Stimulated activated CD8-positive, alpha-beta memory T cell treated with anti-CD3 and anti-CD28 coated beads, Interleukin-12 subunit alpha, Interleukin-12 subunit beta, amount 100 ng/mL, for 1 hour (primary cell): ENCODE measurements at places on chromosomes 4 and X.

DNA sequence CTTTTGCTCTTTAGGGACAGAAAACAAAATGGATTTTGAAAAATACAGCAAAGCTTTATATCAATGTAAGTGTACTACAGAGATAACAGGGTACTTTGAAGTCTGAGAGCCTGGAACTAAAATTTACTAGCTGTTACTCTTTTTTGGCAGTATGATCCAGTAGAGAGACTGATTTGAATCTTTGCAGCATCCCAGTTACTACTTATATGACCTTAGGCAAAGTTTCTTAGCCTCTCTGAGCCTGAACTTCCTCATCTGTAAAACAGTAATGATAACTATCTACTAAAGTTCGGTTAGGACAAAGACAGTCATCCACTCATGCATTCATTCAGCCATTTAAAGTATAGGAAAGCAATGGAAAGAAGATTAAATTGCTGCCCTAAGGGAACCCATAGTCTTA is 10.1 kb downstream of the BRWD3 start:
- no peak for DNase-seq

DNA sequence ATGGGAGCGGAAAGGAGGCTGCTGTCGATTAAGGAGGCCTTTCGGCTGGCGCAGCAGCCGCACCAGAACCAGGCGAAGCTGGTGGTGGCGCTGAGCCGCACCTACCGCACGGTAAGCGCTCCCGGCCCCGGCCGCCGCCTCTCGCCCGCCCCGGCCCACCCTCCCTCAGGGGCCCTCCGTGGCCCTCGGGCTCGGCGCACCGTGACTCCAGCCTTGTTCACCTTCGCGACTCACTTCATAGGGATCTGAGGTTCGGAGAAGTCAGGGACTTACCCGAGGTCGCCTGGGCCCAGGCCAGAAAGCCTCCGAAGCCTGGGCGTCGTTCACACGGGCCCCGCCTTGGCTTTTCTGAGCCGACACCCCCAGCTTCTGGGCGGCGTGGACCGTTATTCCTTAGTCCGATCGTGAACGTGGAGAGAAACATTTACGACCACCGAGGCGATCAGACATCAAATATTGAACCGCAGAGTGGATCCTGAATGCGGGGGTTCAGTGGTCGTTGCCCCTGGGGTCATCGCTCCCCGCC is 362 bp downstream of the NCAPG start:
- DNase-seq = no peak

- no peak for DNase-seq
These were observed 13.1 kb upstream of the PARM1 start for GRCh38 chr4:74919783-74920182.

DNA sequence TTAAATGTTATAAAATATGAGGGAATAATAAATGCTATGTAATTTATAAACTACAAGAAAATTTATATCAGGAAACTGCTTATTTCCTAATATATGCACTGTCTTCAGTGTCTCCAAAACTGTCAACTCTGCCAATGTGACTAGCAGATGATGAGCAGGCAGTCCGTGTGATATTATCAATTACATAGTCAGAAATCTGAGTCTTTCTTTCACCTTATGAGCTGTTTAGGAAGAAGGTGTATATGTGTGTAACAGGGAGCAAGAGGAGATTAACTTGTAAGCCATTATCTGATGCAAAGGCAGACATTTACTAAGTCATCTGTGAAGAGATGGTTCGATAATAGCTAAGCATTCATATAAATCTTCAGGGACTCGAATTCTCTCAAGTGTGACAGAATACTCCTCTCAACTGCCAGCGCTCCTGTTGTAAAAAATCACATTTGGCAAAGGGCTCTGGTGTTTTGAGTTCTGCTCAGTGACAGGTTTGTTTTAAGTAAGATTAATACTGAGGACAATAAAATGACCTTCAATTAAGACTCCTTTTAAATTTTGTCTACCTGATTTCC is 79.7 kb downstream of the SNCA start:
- no peak for DNase-seq

DNA sequence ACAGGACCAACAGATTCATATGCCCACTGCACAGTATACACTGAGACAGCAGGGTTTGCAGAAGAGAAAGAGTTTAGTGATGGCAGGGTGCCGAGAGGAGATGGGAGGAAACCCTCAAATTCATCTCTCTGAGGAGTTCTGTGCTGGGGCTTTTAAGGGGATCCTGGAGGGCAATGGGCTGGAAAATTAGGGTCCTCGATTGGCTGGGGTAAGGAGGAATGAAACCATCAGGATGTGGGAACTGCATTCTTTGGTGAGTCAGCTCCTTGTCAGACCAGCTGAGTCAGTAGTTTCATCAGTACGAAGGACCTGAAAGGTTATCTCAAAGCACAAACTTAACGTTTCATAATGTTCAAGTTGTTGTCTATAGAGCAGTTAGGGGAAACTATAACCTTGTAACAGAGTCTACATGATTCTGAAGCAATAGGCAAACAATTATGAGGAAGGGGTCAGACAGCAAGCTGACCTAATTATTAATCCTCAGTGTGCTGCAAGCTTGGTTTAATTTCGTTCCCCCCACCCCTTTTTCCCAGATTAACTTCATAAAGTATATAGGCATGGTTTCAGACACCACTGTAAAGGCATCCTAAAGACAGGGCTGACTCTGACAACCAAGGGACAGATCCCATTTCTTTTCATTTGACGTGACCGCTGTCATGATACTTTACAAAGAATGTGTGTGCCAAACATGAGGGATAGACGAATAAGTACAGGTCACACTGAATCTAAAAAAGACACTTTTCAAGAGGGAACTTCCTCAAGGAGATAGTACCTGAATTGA is 1.5 kb upstream of the MSMO1 start:
- no peak for DNase-seq
